ENCODE measurements at places on chromosomes 1 and 21.

- no peak for DNase-seq
Measured at GRCh38 chr1:200849430-200849829, 23.4 kb upstream of the GPR25 start.

- no peak for DNase-seq
Measured at GRCh38 chr1:84164567-84165021, 20.5 kb downstream of the PRKACB start.

DNA sequence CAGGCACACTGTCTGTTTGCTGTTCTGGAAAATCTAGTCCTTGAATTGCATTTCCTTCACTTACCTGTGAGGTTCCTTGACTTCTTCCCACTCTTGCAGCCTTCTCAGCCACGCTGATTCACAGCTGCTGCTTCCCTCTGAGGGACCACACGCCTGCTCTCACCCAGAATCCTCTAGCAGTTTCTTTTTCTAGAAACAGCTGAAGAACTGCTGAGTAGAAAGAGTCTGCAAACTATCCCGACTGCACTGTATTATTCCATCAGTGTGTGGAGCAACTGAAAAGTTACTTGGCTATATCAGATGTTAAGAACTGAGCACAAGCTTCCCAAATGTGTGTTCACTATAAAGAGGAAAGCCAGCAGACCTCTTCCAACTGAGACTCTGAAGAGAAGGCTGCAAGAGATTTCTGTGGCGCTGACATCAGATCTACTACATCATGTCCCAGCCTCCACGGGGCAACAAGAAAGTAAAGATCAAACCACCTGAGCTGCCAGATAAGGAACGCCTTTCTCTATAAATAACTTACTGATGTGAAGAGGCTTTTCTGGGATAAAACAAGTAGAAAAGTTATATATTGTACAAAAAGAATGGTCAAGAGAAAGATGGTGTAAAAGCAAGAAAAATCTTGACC, 226.6 kb downstream of the RERE start:
- DNase-seq: no peak

- no peak for DNase-seq
Measured at GRCh38 chr1:16158025-16158424, 2.2 kb upstream of the EPHA2 start.
